ENCODE measurements at places on chromosomes 2 and 18. TPM values are rescaled to one million over a fixed set of nuclear protein-coding genes. Genes with fewer than 3 reads are reported as not detected.

CHST9 gene
- not detected for total RNA-seq

NEUROD1 gene
- not detected for total RNA-seq

KCNG2 gene
- total RNA-seq: not detected

LMAN2L gene
- total RNA-seq: 6.5 TPM

CD8A gene
- not detected for total RNA-seq

TCF4 gene
- total RNA-seq: 5.1 TPM

SLC23A3 gene
- total RNA-seq: 2.6 TPM

CFLAR gene
- total RNA-seq: 69.2 TPM

SIX3 gene
- not detected for total RNA-seq

CABYR gene
- total RNA-seq: 3.0 TPM

VWA3B gene
- not detected for total RNA-seq

ZBTB14 gene
- total RNA-seq: 7.3 TPM

PRKAG3 gene
- not detected for total RNA-seq

POTEC gene
- not detected for total RNA-seq

DSG4 gene
- total RNA-seq: not detected

TSGA10 gene
- 7.9 TPM for total RNA-seq

ALPI gene
- not detected for total RNA-seq

UGT1A7 gene
- not detected for total RNA-seq

IGFBP5 gene
- not detected for total RNA-seq
